ENCODE measurements at places on chromosomes 11 and 22.

GRCh38 chr22:24400726-24401596 lies 26.4 kb upstream of the ADORA2A start:
- DNase-seq: no peak

- DNase-seq: no peak
Measured at GRCh38 chr11:43948341-43949225, 6.1 kb downstream of the C11orf96 start.

GRCh38 chr11:2963761-2964160 lies 28.4 kb downstream of the NAP1L4 start:
- DNase-seq: no peak

DNA sequence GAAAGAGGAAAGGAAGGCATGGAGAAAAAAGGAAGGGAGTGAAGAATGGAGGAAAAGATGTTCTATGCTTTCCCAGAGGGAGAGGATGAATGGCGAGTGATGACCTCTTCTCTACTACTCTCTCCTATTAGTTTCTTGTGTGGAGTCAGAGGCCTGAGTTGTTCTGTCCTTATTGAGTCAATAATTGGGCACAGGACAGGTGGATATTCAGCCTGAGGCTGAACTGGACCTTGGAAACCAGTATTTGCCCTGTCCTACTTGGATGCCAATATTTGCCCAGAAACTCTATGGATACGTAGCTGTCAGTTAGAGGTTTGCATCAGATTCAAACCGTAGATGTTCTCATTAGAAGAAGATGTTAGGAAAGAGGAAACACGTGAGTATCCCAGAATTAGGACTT lies 17.6 kb upstream of the SWAP70 start:
- no peak for DNase-seq

DNA sequence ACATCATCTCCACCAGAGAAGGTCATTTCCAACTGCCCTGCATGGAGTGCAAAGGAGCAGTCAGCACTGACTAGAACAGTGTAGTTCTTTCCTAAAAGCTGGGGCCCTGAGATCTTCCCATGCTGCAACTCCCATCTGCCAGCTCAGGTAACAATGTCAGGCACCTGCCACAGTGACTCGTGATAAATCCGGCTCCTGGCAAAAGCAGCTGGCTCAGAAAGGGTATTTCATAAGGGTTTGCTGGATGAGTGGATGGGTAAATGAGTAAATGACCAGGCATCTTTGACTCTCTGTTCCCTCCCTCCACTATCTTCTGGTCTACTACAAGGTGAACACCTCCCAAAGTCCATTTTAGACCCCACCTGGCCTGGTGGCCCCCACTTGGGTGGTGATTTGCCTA lies 403.6 kb downstream of the NXPE2 start:
- DNase-seq: no peak

- DNase-seq: no peak
Measured at GRCh38 chr22:19714312-19715187, at the start of gene SEPTIN5. Gene SEPTIN5, plus strand, starts transcription at chr22:19714503. Its CDS starts 86 bp downstream, at chr22:19714589.

- no peak for DNase-seq
Measured at GRCh38 chr11:69355959-69356702, 62.2 kb downstream of the MYEOV start.

DNA sequence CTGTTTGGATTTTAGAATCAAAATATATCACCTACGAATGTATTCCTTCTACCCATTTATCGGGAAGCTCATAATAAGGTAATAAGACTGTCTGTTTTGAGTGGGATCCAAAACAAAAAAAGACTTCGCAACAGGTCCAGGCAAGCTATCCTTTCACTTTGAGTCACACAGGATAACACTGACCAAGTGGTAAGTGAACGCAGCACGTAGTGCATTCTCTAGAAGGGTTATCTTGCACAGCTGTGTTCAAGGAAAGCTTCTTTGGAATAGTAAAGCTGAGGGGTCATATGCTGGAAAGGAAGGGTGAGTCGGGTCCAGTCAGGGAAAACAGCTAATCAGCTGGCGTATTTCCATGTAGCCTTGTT lies 22.3 kb upstream of the NRGN start:
- DNase-seq: no peak

GRCh38 chr11:109933126-109933525 lies 160.1 kb upstream of the ZC3H12C start:
- DNase-seq: no peak

- no peak for DNase-seq
Measured at GRCh38 chr22:37442135-37442534, 14.9 kb upstream of the ELFN2 start.

Data from mesothelial cell of epicardium (in vitro differentiated cells).